Upper lobe of left lung (tissue), 6 donors: ENCODE measurements at places on chromosomes 11 and 22. TPM values are rescaled to one million over a fixed set of nuclear protein-coding genes. Genes with fewer than 3 reads are reported as not detected.

DNA sequence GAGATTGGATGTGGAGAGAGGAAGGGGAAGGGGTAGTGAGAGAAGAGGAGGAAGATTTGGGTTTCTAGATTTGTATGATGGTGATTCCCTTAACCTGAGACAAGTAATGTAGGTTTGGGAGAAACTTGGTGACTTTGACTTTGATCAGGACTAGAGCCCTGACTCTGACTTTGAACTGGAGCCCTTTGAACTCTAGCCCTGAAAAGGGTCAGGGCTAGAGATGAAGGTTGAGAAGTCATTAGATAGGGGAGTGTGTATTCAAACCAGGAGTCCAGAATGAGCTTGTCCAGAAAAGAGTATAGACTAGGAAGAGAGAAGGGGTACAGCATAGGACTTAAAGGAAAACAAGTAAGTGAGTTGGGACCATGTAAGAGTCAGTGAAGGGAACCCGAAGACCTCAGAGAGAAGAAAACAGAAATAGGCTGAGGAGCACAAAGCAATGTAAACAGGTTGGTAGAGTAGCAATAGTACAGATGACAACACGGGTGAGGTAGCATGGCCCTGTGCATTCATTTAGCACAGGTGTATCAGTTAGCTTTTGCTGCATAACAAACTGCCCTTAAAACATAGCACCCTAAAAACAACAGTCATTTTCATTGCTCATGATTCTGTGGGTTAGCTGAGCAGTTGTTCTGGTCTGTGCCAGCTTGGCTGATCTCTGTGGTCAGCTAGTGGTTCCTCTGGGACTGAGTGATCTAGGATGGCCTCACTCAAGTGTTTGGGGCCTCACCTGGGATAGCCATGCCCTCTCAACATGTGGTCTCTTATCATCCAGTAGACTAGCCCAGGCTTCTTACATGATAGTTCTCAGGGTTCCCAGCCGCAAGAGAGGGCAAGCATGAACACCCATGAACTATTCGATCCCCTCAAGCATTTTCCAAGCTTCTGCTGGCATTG is 43.1 kb downstream of the C22orf31 start:
- H3K4me1 ChIP-seq = peaks cover 12% of the 10 kb centered on the region
- no peak overlapping the region for H3K27ac ChIP-seq
- no peaks in the 10 kb centered on the region for H3K27me3 ChIP-seq

GRCh38 chr22:46050916-46051614 is 74.1 kb upstream of the WNT7B start:
- H3K27me3 ChIP-seq = no peaks in the 10 kb centered on the region
- peaks cover 71% of the 10 kb centered on the region for H3K4me1 ChIP-seq
- no peaks in the 10 kb centered on the region for H3K36me3 ChIP-seq
- peak; percentile 21 for DNase-seq
- H3K27ac ChIP-seq = peak overlapping the region; percentile 100

NAALAD2 gene
- 1.2 TPM for total RNA-seq

DNA sequence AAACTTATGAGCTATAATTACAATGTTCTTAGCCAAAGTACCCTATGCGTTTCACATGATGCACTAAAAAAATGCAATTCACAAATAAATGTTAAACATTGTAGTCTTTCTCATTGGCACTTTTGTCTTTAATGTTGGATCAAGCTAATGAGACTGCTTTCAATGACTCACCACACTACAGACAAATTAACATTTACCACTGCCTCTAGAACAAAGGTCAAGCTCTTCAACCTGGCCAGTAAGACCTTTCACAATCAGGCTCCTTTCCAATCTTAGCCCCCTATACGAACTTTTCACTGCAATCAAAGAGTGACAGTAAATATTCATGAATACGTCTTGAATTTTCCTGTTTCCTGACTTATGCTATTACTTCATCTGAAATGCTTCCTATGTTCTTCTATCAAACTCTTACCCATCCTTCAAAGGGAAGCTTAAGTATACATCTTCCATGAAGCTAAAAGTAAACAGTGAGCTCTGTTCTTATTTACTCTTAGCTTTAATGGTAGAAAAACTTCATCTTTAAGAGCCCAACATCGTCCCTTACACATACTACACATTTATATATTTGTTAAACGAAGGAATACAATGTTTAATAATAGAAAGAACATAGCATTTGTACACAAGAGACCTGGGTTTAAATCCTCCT is 326.6 kb upstream of the PITPNB start:
- H3K4me3 ChIP-seq = no peak overlapping the region
- no peaks in the 10 kb centered on the region for H3K36me3 ChIP-seq
- no peak overlapping the region for H3K27ac ChIP-seq
- peaks cover 11% of the 10 kb centered on the region for H3K4me1 ChIP-seq
- no peaks in the 10 kb centered on the region for H3K27me3 ChIP-seq
- DNase-seq = no peak
